Activated CD4-positive, CD25-positive, alpha-beta regulatory T cell (primary cell): ENCODE measurements at places on chromosomes 1 and 21.

DNA sequence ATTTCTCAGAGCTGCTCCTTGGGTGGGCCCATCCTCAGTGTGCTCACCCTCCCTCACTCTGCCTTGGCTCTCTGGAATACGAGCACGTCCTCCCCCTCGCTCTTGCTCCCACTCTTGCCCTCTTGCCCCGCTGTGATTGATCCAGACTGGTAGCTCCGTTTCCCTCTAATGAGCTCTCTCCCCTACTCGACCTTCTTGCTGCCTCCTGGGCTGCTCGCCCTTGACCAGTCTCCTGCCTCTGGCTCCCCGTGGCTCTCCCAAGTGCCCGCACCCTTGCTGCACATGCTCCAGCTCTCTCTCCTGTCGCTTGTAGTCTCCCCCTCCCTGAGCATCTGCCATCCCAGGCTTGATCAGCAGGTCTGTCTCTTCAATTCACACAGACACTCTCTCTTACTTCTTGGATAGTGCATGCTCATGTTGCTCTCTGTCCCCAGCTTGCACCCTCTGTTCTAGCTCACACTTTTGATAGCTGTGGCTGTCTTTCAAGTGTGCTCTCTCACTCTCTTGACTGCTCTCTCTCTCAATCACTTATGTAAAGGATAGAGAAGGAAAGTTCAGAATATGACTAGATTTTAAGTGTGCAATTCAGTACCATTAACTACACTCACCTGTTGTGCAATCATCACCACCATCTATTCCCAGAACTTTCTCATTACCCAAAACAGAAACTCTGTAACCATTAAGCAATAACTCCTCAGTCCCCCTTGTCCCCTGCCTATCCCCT, 51.1 kb downstream of the PHC2 start:
- DNase-seq = no peak

DNA sequence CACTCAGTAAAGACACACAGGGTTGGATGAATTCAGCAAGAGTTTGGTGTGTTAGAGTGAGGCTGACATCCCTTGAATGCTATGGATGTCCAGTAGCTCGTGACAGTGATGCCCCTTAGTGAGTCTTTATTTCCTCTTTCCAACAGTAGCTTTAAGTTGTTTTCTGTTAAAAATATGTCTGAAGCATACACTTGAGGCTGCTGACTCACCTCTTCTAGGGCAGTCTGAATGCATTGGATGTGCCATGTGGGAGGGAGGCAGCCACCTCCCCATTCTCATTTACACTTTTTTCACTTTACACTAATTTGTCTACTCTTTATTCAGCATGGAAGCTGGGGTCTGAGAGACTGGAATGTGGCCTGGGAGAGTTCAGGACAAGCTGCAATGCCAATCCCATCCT, 17.6 kb downstream of the NOS1AP start:
- no peak for DNase-seq

- no peak for DNase-seq
Measured at GRCh38 chr1:172351346-172351745, 69.1 kb upstream of the C1orf105 start.

GRCh38 chr1:51578383-51579109, 38.3 kb upstream of the OSBPL9 start:
- DNase-seq = no peak

DNA sequence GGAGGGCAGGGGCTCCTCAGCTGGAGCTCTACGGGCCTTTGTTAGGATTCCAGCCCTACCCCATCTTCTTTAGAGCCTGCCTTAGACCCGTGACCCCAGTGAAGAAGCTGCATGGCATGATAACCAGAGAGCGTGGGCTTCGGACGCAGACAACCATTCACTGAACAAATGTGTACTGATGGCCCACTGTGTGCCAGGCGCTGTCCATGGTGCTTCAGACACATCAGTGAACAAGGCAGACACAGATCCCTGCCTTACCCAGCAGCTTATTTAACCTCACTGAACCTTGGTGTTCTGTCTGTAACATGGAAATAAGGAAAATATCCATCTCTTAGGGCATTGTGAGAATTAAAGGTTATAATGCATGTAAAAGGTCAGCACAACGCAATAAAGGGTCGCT, 9.5 kb downstream of the CHIT1 start:
- no peak for DNase-seq
